Activated B cell treated with CpG ODN at 0.5 μM for 24 hours (primary cell): ENCODE measurements at places on chromosomes 2 and 18.

DNA sequence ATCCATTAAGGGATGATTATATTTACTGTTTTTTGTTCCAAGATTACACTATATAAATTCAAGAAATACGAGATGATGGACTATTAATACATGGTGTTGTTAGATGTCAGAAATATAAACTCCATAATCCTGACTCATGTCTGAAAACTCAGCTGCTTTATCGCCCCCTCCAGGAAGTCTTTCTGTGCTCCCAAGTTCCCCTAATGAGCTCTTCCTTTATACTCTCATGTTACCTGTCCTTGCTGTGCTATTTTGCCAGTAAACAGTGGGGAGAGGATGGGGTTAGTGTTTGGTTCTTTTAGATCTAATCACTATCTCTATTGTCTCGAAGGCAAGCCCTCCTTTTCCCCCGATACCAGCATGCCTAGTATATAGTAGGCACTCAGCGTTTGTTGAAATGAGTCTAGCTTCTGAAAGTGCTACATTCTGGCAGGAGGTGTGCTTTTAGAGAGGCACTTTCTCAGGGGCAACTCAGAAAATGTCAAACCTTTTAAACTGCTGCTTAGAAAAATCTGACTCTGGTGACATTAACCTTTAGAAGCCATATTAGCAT, 21.4 kb upstream of the BARD1 start:
- DNase-seq: no peak

DNA sequence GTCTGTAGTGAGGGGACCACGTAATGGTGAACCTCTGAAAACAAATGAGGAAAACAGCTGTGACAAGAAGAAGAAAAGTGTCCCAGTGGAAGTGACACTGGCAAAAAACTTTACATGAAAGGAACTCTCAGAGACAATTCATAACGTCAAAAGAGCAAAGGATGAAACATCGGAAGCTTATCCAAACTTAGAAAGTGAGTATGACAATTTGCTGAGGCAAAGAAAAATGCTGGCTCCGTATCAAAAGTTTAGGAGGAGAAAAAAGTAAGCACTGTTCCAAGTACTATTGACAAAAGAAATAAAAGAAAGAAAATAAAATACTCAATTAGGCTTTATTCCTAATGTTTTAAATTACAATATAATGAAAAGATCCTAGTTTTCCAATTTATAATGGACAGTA, 91.3 kb downstream of the NOL10 start:
- DNase-seq: no peak

DNA sequence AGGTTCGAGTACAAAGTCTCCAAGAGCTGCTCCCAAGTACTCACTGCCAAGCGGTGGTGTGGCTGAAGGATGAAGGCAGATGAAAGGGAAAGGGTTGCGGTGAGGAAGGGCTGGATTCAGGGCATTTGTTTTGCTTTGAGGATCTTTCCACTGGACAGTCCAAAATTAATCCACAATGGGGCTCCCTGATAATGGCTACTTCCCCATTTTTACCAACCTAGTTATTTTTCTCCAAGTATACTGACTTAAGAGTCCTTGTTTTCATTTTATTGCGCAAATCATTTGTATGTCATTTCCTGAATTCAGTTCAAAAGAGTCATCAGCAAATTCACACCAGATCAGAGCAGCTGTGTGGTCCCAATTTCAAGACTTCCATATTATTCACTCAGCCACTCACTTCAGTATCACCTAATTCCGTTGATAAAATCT, 464 bp upstream of the SESTD1 start:
- DNase-seq: no peak

- no peak for DNase-seq
These were observed 10.6 kb downstream of the RNU2-63P start for GRCh38 chr2:88005776-88006175.

DNA sequence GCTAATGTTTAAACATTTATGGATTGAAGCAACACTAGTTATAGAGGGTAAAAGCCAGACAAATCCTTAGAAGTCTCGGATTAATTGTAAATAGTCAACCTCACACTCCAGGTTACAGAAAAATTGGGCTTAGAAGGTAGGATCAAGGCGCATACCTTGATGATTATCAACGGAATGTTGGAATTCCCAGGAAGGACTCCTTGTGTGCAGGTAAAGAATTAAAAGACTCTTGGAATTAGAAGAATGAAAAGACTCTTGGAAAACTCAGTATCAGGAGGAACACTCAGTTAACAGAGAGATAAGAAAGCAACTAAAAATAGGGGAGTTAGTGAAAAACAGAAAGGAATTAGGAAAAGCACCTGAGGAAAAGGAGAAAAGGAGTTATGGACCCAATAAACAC, 29.3 kb upstream of the EPHA4 start:
- no peak for DNase-seq

- DNase-seq: no peak
These were observed 239.8 kb downstream of the RBM43 start for GRCh38 chr2:151021747-151022452.

GRCh38 chr2:9952856-9953503, 1.5 kb downstream of the GRHL1 start:
- DNase-seq: no peak

GRCh38 chr2:9288681-9289338, 82.2 kb downstream of the ASAP2 start:
- no peak for DNase-seq

GRCh38 chr2:171391532-171391931, 42.3 kb downstream of the METTL8 start:
- no peak for DNase-seq

GRCh38 chr2:55106148-55106547, 55.9 kb upstream of the RTN4 start:
- DNase-seq: no peak

DNA sequence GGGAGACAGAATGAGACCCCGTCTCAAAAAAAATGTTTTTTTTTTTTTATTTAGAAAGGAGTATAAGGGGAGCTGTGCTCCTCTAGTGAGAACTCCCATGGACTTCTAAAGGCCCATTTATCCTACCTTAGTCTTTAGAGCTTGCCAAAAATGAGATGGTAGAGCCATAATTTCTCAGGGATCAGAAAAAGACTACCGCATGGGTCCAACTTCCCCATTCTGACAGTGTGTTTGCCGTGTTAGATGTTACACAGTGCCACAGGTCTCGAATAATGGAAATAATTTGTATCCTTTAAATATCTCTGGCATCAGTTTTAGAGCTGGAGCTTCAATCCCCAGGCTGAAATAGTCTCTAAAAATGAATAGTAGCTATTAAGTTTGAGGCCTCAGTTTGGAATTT, 6.0 kb upstream of the SLC39A10 start:
- DNase-seq: no peak

GRCh38 chr2:224160917-224161316, 121.8 kb upstream of the SERPINE2 start:
- DNase-seq: no peak

DNA sequence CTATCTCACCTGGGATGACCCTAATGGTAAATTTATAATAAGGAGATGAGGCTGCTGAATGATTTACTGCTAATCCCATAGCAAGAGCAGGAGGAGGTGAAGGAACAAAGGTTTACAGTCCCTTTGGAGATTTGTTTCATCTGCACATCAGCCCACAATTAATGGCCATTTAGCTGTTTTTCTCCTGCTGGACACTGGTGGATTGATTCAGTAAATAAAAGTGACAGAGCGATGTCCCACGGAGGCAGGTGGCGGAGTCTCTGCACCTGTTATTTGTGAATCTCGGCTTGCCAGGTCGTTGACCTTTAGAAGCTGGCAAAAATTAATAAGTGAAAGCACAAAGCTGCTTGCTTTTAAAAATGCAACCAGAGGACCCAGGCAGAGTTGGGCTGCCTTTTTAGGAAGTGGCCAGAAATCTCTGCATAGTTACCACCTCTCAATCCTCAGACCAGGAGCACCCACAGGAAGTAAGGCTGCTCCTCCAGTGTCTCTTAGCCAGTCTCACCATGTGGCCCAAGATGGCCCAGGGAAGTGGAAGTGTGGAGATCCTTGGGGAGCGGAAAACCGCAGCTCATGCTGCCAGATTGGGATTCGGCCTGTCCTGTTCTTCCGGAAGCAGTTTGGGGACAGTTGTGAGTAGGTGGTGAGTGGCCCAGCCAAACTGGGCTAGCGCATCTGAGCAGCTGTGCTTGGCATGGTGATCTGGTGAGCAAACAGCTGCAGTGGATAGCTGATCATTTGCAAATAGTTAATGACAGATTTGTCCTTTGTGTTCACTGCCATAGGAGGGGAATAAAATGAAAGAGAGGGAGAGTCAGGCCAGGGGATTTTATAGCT, 1005.7 kb upstream of the PIK3C3 start:
- DNase-seq: no peak

- no peak for DNase-seq
These were observed 122.2 kb upstream of the PXDN start for GRCh38 chr2:1866402-1867111.

- DNase-seq: no peak
These were observed 166.8 kb downstream of the NRP2 start for GRCh38 chr2:205849136-205849535.

DNA sequence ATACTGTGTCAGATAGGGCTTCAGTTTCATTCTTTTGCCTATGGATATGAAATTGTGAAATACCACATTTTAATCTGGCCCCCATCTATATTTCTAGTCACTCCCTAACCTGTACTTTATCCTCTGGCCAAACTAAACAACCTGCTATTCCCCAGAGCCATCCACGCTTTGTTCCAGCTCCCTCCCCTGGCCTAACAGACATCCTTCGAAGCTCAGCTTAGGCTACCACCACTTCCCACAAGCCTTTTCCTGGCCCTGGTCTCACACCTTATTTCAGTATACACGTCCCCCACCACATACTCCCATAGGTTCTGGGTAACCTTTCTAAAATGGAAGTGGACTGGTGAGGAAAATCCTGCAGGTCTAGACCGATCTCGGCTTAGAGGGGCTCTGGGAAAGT, 55.4 kb downstream of the MAP4K3 start:
- DNase-seq: no peak

- DNase-seq: no peak
These were observed 373.9 kb downstream of the PTPRM start for GRCh38 chr18:7940971-7941370.

DNA sequence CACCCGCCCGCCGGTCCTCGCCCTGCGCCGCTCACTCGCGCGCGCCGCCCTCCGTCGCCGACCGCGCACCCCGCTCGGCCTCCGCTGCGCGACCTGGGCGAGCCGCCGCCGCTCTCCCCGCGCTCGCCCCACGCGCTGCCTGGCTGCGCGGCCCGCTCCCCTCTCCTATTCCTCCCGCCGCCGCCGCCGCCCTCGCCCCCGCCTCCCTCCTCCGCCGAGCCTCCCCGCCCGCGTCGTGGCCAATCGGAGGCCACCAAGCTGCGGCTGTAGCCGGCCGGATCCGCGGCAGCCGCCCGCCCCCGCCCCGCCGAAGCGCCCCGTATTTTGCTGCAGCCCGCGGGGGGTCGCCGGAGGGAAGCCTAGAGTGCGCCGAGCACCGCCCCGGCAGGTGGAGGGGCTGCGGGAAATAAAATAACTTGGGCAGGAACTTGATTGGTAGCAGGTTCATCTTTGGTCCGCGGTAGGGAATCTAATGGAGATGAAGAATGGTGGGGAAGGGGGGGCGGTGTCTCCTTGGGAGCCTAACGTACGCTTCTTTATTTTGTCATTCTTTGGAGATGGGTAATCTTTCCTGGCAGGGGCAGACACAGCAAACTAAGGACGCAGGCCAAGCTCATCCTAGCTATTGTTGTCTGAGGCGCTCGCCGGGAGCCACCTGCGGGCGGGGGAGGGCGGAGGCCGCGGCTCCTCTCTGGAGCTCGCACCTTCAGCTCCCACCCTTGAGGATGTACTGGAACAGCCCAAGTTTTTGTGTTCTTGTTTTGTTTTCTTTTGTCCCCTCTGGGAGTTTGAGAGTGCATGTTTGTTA, 1.1 kb upstream of the CDH2 start:
- DNase-seq: no peak

GRCh38 chr2:83595121-83595690, 863.9 kb downstream of the SUCLG1 start:
- no peak for DNase-seq

GRCh38 chr2:8441986-8442385, 239.9 kb upstream of the ID2 start:
- no peak for DNase-seq

DNA sequence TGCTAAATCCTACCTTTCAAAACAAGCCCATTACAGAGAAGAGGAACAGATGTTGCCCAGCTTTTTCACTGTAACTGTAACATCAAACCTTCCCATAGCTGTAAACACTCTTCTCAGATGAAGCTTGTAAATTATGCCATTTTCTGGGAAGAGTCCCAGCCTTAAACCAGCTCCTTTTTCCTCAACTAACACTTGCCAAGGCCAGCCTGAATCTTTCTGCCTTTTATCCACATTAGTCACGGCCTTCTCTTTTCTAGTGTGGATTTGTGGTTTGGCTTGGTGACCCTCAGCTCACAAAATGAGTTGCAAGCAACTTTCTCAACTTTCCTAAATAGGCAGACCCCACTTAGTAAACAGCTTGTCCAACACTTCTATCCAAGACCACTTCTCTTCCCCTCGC, 90.2 kb downstream of the CABLES1 start:
- no peak for DNase-seq

DNA sequence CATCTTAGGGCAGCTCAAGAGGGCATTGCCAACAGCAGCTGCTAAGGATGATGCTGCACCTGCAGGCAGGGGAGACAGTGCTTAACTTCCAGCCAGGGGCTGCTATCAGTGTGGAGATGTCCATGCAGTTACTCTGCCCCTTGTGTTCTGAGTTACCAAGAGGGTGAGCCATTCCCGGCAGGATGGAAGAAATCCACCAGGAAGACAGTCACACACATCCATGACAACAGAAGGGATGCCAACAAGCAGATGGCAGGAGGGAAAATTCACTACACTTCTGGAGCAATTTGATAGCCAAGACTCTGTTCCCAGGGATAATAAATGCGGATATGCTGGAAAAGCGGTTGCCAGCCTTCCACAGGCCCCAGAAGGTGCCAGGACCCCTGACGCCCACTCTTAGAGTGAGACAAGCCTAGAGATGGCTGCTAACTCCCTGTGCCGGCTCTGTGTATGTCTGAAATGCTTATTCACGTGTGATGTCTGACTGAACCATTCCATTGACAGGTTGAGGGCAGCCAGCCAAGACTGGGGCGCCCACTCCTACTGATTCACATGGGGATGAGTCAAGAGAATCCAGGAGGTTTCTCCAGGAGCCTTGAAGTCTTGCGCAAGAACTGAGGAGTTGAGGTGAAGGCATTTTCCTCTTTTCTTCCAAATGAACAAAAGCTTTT, 24.5 kb downstream of the LOXHD1 start:
- no peak for DNase-seq

- no peak for DNase-seq
These were observed 7.6 kb upstream of the LPIN1 start for GRCh38 chr2:11738589-11739436.

GRCh38 chr18:71001597-71001996, 712.8 kb downstream of the SOCS6 start:
- DNase-seq: no peak
